ENCODE measurements at places on chromosomes 2 and 18.

DNA sequence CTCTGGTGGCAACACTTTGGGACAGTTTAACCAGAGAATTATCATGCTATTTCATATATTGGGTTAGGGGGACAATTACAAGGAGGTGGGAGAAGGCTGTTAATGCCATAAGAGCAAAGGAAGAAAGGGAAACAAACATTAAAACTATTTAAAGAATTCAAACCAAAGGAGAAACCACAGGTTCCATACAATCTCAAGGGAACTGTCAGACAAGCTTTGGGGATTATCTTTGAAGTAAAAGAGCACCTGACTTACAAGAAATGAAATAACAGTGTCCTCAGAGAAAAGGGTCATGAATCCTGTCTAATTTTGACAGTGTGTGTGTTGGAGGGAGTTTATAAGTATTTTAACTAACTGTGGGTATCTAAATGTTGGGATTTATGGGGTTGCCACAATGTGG is 44.4 kb downstream of the CERS6 start:
- DNase-seq, result no peak

DNA sequence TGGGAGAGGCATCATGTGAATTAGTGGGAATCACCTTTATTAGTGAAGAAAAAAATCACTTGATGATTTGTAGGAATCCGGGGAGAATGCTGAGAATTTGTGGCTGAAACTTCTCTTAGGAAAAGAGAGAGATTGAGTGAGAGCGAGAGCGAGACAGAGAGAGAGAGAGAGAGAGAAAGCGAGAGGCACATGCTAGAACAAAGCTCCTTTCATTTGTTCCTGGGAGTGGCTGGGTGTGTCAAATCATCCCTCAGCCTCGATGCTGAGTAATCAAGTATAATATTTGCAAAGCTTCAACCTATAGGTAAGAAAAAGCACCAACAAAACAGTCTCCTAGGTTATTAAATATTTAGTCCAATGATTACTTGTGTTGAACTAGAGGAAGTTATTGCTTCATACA is 4.4 kb upstream of the SERPINB5 start:
- DNase-seq, result no peak

DNA sequence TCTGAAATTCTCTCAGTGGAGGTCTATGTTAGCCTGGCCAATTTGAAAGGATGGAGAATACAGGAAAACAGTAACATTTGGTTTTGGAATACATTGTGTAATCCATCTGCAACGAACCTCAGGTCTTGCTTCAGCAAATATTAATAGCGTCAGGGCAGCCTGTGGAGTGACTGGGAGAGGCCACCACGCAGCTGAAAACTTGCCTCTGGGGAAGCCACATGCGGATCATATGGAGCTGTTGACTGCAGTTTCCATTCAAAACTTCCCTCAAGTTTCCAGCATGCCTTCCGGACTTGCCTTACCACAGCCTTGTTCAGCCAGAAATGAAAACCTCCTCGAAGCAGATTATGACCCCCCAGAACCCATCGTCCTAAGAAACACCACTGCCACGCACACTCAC is 25.7 kb downstream of the BCL11A start:
- DNase-seq, result no peak

DNA sequence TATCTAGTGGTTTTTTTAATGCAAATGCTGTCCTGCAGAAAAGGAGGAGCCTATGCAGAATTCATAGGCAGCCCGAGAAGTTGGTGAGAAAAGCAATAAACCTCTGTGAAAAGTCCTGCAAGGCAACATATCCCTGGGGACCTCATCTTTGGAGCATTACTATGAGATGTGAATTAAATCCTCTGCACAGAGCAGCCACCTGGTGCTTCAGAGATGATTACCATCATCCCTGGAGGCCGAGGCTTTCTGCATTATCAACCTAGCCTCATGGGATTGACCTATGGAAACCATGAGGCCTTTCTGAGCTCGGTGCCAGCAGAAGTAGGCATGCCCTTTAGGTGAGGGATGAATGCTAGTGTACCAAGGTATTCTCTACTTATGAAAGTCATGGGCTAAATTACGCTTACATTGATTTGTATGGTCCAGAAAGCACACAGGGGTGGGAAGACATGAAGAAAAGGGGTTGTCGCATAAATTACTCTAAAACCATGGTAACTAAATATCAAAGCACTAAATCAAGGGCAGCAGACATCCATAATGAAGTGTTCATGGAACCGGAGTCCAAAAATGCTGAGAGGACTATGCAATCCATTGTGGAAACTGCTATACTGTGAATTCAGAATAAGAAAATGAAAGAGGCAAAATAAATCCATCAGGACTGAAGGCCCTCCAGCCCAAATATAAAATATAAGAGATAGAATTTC is 623.5 kb upstream of the DDX18 start:
- no peak for DNase-seq

- DNase-seq, result no peak
Observed at GRCh38 chr18:41072946-41073345, 882.1 kb upstream of the PIK3C3 start.
